ENCODE measurements at places on chromosomes 13 and 19.

DNA sequence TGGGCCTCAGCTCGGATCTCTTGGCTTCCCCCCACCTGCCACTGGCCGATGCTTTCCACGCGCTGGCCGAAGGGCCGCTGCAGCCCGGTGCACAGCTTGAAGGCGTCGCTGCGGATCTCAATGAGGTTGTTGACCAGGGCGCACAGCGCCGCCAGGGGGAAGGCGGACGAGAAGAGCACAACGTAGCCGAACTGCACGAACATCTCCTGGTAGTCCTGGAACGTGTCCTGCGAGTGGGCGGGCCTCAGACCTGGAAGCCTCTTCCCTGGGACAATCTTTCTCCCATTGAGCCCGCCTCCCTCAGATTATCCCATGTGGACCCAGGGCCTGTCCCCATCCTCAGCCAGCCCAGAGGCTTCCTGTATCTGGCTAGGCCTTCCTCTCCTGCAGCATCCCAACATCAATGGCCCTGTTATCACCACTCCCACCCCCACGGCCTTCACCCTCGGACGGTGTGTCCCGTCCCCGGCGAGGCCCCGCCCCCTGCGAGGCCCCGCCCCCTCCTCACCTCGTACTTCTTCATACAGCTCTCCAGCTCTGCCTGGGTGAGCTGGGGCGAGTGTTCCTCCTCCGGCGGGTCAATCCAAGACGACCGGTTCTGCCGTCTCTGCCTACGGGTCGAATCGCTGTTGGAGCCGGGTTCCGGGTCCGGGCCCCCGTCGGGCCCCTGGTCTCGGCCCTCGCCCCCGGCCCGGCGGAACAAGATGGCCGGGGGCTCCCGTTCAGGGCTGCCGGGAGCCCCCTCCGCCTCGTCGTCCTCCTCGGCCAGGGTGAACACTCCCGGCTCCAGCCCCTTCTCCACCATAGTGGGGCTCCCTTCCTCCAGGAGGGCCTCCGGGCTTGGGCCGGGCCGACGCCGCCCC lies 6.8 kb downstream of the ANO8 start:
- DNase-seq, result peak; percentile 75

DNA sequence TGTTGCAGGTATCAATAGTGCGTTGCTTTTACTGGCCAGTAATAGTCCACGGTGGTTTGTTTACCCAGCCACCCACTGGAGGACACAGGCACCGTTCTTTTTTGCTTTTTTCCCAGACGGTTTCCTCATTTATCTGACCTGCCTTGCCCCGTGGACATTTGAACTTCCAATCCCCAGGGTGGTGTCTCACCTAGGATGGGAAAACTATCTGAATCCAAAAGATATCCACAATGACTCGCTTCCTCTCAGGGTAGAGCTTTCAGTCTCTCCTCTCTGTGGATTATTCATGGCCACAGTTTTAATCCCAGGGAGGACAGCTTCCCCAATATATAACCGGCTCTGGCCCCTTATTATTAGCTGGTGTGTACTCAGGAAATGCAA lies 170.8 kb downstream of the FOXO1 start:
- no peak for DNase-seq

- DNase-seq, result no peak
These were observed 536 bp upstream of the NCR1 start for GRCh38 chr19:54905421-54905802.

- DNase-seq, result no peak
These were observed 64.3 kb downstream of the LRCH1 start for GRCh38 chr13:46617229-46617721.
